AG10803 (cell line): ENCODE measurements at places on chromosomes 16 and 17.

- no peak for DNase-seq
These were observed 14.0 kb upstream of the STAC2 start for GRCh38 chr17:39239640-39240314.

DNA sequence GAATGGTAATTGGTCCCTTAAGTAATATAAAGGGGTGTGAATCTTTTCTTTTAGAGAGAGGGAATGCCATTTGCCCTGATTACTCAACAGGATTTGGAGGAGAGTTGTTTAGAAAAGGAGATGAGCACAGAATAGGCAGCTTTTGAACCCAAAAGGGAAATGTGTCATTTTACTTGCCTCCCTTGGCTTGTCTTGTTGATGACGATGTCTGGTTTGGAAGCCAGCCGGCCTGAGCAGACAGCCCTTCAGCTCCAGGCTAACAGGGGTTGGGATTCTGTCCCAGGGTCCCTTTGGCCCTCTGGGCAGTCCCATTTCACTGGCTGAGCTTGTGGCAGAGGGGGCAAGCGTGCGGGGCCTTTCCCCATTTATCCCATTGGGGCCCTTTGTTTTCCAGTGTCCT lies 22.3 kb upstream of the PRKAR1A start:
- DNase-seq, result no peak

GRCh38 chr17:40884708-40885512 lies at the start of gene KRT20:
KRT20 (minus strand) TSS chr17:40885242; CDS start chr17:40885185, 57 bp downstream.
- DNase-seq, result no peak

GRCh38 chr17:44223541-44224071 lies 4.1 kb upstream of the UBTF start:
- peak; percentile 85 for DNase-seq

GRCh38 chr16:27458987-27459688 lies 57.2 kb downstream of the IL21R start:
- DNase-seq, result no peak

DNA sequence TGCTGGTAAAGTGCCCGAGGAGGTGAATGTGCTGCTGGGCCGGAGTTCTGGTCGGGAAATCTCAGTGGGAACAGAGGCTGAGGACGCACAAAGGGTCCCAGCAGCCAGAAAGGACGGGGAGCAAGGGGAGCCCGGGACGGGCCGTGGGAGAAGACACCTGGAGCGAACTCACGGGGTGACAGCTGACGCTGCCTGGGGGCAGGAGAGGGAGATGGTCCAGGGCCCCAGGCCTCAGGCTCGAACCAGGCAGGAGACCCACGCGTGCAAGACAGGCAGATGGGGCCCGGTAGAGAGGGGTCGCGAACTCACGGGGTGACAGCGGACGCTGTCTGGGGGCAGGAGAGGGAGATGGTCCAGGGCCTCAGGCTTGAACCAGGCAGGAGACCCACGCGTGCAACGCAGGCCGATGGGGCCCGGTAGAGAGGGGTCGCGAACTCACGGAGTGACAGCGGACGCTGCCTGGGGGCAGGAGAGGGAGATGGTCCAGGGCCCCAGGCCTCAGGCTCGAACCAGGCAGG lies 72.9 kb downstream of the METRNL start:
- DNase-seq, result no peak

DNA sequence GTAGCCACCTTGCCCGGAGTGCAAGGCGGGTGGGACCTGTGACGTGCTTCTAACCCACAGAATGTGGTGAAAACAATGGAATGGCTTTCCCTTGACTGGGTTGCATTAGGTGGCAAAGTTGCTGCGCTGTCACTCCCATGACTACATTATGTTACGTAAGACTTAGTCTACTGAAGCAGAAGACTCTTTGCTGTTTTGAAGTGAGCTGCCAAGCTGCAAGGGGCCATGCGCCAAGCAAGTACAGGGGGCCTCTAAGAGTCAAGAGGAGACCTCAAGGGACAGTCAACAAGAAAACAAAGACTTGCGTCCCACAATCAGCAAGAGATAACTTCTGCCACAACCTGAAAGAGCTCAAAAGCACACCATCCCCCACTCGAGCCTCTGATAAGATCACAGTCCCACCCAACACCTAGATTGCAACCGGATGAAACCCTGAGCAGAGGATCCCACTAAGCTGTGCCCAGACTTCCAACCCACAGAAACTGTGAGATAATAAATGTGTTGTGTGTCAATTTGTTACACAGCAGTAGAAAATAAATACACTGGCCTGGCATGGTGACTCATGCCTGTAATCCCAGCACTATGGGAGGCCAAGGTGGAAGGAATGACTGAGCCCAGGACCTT lies 16.5 kb downstream of the ANKRD11 start:
- peak; percentile 65 for DNase-seq

DNA sequence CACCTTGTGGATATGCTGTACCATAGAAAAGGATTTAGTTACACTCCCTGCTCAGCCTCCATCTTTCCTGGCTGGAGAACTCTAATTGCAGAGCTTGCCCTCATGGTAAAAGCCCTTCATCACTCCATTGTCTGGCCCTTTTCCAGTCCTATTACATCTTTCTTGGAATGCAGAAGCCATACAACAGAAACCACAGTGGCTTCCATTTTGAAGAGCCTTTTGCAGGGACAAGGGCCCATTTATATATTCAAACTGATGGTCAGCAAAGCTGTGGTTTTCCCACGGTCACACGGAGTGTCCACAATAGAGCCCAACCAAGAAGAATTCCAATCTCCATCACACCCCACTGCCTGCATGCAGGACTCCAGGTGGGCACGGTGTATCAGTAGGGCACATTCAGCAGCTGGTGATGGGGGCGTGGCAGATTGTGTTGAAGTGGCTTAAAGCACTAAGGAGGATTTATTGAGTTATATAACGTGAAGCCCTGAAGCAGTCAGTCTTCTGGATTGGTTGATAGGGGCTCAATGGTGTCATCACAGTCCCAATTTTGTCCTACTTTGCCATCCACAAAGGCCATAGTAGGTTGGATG lies 20.3 kb downstream of the COPRS start:
- DNase-seq, result peak; percentile 46

DNA sequence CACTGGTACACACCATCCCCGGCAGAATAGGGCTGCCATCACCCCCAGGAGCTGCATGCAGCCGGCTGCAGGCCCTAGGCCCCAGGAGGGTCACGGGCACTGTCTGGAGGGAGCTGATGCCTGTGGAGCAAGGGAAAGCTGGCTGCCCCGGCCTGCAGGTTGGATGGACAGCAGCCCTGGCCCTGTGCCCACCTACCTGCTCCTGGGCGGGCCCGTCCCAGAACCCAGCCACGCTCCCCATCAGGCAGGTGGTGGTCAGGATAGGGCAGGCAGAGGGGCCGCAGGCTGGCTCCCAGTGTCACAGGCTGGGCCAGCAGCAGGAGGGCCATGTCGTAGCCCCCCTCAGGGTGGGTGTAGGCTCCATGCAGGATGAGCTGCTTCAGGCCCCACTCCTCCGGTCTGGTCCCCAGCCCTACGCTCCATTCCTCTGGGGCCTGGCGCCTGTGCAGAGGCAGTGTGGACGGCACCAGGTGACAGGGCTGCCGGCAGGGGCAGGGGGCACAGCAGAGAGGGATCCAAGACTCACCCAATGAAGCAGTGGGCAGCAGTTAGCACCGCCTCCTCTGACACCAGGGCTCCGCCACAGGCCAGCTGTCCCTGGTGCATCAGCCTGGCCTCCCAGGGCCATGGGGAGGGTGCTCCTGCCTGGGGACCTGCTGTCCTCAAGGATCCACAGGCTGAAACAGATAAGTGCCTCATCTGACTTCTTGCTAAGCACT lies 4.0 kb downstream of the PRSS53 start:
- DNase-seq, result no peak

GRCh38 chr16:81784072-81784795 lies 5.1 kb downstream of the PLCG2 start:
- no peak for DNase-seq

- peak; percentile 58 for DNase-seq
These were observed 20.9 kb downstream of the METRNL start for GRCh38 chr17:83100220-83100852.

GRCh38 chr16:89018282-89019158 lies 41.5 kb upstream of the CBFA2T3 start:
- peak; percentile 64 for DNase-seq

DNA sequence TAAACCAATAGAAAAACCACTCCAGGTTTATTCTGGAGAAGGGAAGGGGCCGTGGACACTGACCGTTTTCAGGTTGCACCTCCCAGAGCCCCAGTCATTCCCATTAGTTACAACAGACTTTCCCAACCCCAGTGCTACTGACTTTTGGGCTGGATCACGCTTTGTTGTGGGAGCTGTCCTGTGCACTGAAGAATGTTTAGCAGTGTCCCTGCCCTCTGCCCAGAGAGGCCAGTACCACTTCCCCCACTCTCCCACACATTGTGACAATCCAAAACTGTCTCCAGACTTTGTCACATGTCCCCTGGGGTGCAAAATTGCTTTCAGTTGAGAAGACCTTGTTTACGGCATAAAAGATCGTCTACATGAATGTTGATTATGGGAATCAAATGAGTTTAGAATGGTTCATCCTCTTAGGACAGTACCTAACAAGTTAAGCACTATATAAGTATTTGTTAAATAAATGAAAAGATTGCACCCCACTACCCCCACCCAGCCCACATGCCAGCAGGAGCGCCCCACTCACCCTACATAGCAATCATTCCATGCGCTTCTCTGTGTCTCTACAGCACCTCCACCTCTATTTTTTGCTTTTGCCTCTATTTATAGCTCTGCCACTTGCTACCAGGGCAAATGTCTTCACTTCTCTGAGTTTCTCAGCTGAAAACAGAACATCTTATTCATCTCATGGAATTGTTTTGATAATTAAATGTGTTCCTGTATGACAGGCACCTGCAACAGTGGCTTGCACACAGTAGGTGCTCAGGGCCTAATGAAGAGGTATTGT lies 104.9 kb downstream of the AXIN2 start:
- DNase-seq, result no peak

- peak; percentile 13 for DNase-seq
These were observed 315.6 kb downstream of the HS3ST3B1 start for GRCh38 chr17:14616528-14616927.

GRCh38 chr16:46743232-46743719 lies 4.9 kb downstream of the MYLK3 start:
- peak; percentile 63 for DNase-seq

GRCh38 chr17:50511058-50511457 lies 2.8 kb downstream of the MYCBPAP start:
- no peak for DNase-seq

GRCh38 chr17:11986942-11987329 lies 10.3 kb downstream of the ZNF18 start:
- peak; percentile 53 for DNase-seq

DNA sequence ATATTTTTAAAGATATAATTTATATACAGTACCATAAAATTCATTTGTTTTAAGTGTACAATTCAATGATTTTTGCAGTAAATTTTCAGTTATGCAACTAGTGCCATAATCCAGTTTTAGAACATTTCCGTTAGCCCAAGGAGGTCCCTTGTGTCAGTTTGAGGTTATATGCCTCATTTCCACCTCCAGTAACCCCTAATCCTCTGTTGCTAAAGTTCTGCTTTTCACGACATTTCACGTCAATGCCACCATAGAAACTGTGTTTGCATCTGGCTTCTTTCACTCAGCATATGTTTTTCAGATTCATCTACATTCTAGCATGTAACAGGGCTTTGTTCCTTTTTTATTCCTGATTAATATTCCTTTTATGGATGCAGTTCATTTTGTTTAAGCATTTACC lies 42.4 kb upstream of the NUDT7 start:
- DNase-seq, result peak; percentile 10

GRCh38 chr16:76900285-76901263 lies 290.4 kb upstream of the MON1B start:
- no peak for DNase-seq

- no peak for DNase-seq
These were observed 3.8 kb downstream of the ZNF821 start for GRCh38 chr16:71880176-71880575.

- no peak for DNase-seq
These were observed 36.7 kb downstream of the ZNRF1 start for GRCh38 chr16:75035410-75035968.

- no peak for DNase-seq
These were observed 179.4 kb downstream of the VPS53 start for GRCh38 chr17:535198-535597.

- no peak for DNase-seq
These were observed 105.9 kb downstream of the ABCC12 start for GRCh38 chr16:48049847-48050246.

DNA sequence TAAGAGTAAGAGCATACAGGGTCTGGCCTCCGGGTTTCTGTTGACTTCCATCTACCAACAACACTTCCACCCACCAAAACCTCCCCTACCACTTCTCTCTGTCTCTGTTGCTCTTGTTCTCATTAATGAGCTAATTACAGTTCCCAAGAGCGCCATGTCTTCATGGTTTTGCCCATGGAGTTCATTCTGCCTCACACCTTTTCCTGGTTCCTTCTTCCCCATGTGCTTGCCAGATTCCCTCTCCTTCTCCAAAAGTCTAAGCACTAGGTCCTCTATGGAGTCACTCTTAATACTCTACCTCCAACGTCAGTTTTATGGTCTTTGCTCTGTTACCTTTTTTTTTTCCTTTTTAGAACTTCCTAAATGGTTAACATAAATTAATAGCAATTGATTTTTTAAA lies 92.8 kb downstream of the MYO1D start:
- no peak for DNase-seq

GRCh38 chr17:49204516-49204915 lies 5.9 kb downstream of the GNGT2 start:
- peak; percentile 36 for DNase-seq

DNA sequence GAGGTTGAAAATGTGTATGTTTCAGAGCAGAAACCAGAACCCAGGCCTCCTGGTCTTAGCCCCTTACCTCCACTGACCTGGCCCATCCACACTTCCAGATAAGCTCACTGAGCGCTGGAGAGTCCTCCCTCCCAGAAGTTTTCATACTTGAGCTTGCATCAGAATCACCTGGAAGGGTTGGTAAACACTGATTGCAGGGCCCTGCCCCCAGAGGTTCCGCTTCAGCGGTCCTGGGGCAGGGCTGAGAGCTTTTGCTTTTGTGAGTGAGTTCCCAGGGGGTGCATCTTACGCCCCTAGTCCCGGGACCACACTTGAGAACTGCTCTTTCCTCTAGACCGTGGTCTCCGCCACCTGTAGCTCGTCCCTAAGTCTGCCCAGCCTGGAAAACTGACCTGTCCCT lies 20.6 kb downstream of the TTYH2 start:
- no peak for DNase-seq

GRCh38 chr17:31674305-31674704 lies 184.7 kb downstream of the COPRS start:
- peak; percentile 66 for DNase-seq
